ENCODE measurements at places on chromosomes 7 and 10.

- DNase-seq, result no peak
Measured at GRCh38 chr10:67114945-67115344, 189.1 kb downstream of the LRRTM3 start.

- DNase-seq, result no peak
Measured at GRCh38 chr10:83965473-83965872, 173.8 kb upstream of the GHITM start.

DNA sequence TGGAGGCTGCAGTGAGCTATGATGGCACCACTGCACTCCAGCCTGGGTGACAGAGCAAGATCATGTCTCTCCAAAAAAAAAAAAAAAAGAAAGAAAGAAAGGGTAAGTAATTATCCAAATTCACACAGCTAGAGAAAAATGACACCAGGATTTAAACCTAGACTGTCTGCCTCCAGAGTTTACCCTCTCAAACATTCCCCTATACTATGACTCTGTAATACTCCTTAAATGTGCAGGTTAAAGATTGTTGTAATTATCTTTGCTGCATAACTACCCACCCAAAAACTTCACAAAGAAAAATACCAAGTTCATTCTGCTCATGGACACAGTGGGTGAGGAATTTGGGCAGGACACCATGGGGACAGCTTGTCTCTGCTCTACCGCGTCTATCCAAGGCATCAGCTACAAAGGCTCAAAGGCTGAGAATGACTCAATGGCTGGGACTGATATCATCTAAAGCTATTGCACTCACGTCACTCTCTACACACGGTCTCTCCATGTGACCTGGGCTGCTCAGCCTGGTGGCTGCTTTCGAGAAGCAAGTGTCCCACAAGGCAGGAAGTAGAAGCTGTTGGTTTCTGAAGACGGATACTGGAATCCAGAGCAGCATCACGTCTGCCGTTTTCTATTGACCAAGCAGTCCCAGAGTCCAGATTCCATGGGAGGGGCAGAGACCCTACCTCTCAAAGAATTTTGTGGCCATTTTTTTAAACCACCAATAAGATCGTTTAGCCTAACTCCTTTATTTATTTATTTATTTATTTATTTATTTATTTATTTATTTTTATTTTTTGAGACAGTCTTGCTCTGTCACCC is 185.7 kb upstream of the AUTS2 start:
- DNase-seq, result no peak

GRCh38 chr10:94889123-94889522 is 49.3 kb upstream of the CYP2C9 start:
- no peak for DNase-seq

GRCh38 chr7:18590744-18591340 is 95.3 kb downstream of the HDAC9 start:
- DNase-seq, result no peak

DNA sequence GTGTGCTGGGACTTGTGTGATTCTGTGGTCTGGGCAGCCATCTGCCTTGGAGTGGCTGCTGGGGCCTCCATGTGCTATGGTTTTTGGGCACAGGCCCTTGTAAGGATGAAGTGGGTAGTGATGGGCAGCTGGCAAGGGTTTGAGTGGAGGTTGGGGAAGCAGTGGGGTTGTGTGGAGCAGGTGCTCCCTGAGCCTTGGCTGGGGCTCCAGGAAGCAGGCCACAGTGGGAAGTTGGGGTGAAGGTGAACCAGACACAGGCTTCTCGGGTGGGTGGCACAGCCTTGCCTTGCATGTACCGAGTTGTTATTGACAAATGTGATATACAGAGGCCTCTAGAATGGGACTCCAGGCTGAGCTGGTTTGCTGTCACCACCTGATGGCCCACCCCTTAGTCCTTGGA is 82.3 kb downstream of the ADCY1 start:
- DNase-seq, result no peak

DNA sequence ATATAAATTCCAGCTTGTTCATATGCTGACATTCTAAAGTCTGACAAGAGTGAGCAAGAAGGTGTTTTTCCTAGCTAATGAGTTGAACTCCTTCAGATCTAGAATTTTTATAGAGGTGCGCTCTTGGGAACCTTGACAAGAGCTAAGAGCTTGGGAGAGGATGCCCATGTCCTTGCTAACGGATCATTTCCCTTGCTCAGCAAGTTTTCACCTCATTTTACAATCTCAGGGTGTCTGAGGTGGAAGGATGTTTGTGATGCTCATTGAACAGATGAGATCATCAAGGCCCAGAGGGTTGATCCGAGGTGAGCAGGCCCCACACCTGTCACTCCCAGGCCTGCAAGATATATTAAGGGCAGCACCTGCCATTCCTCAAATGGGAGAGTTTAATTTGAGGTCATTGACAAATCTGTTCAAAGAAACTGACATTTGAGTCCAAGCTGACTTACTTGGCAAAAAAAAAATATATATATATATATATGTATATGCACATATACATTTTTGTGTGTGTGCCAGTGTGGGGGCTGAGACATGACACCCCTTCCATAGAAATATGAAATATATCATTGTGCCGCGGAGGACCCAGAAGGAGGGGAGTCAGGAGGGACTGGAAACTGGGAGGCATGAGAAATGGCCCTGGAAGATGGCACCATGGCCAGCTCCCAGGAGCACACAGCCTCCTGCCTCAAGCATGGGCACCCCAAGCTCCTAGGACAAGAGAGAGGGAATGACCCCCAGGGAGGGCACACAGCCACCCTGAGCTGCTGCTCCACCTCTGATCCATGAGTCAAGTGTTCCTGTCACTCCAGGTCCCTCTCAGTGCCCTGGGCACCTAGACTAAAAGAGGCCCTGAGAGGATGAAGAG is 17.3 kb upstream of the TMEM72 start:
- DNase-seq, result no peak

- DNase-seq, result no peak
Measured at GRCh38 chr10:126006264-126006663, 109.9 kb downstream of the FANK1 start.

DNA sequence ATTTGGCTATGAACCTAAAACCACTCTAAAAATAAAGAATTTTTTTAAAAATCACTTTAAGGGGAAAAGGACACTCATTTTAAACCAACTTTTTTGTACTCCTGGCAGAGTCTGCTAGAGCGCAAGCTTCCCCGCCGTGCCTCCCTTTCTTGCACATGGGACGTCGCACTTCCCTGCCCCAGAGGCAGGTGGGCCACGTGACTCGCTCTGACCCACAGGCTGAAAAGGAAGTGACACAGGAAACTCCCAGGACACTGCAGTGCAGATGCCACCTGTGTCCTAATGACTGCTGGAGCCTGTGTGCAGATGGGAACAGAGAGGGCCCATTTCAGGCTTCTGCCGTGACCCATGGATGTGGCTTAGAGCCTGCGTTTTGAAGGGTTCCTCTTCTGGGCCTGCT is 142.1 kb upstream of the LANCL2 start:
- no peak for DNase-seq

GRCh38 chr7:108452707-108453106 is 3.5 kb downstream of the NRCAM start:
- DNase-seq, result no peak

GRCh38 chr10:110802090-110802489 is 69.6 kb upstream of the PDCD4 start:
- DNase-seq, result no peak

Measured in activated CD4-positive, alpha-beta T cell treated with anti-CD3 and anti-CD28 coated beads, Interleukin-2, amount 50 U/mL, for 24 hours (primary cell).